ENCODE measurements at places on chromosomes 1 and 21.

GRCh38 chr1:175173531-175173930 is 19.0 kb downstream of the KIAA0040 start:
- DNase-seq: no peak

- DNase-seq: no peak
These were observed 33.7 kb downstream of the PRDM2 start for GRCh38 chr1:13733711-13734110.

DNA sequence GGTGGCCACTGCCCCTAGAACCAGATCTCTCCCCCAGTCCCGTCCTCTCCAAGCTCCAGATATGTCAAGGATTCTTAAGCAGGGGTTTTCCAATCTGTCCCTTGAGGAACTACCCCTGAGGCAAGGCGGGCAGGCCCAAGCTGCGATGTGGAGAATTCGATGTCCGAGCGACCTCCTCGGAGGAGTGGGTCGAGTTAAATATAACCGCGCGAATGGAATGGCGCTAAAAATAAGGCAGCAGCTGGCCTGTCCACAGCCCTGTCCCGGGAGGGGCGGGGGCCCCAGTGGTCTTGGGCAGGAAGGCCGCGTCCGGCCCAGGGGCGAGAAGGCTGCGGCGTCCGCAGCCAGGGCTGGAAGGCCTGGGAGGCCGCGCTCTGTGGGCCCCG is 5.8 kb upstream of the FOXD3 start:
- DNase-seq: no peak

GRCh38 chr1:158014731-158015320 is 21.4 kb downstream of the KIRREL1 start:
- no peak for DNase-seq
